ENCODE measurements at places on chromosomes 1 and 21.

DNA sequence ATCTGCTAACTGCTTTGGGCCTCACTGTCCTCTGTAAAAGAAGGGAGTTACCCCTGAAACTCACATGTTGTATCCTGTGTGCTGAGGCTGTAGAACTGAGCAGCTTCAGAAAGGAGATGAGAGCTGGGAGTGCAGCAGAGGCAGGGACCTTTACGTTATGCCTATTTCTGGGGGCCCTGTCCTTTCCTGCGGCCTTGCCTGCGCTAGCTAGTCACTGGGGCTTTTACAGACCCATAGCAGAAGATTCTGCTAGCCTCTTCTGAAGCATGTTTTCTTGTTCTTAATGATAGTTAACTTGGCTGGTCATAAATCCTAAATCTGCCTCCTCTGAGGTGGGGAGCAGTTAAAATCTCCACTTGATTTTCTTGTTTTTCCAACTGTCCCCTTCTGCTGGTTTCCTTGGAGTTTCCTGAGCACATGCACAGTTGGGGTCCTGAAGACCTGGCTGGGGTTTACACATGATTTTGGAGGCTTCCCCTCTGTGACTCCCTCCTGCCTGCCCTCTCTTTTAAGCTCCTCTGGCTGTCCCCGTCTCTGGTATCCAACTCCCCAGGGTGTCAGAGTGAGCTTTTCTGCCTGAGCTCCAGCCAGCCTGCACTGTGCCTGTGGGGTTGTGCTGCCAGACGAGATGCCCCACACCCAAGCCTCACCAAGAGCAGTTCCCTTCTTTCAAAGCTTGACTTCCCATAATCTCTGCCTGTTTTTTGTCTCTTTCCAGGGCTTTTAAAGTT is 76.6 kb downstream of the NOS1AP start:
- no peak for DNase-seq

DNA sequence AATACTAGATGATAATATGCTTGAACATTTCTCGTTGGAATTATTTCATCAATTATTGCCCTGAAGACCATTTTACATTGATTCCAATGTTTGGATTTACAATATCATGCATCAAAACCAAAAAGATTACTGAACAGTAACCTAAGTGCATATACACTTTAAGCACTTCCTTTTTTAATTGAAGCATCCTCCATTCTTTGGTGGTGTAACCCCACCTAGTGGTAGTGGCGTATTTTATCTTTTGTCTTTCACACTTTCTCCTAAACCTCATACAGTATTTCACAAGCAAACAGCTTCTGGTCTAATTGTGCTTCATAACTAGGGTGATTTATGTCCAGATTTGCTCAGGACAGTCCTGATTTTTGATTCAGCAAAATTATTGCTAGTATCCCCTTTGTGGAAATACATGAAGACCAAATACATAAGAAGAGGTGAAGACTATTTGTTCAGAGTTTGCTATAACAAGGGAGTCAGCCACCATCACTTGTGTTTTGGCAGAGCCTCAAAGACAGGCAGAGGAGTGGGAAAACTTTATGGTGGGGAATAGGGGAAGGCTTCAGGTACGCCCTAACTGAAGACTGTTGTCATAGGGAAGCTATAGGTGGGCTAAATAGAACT is 3.4 kb upstream of the NVL start:
- DNase-seq: peak; percentile 64

DNA sequence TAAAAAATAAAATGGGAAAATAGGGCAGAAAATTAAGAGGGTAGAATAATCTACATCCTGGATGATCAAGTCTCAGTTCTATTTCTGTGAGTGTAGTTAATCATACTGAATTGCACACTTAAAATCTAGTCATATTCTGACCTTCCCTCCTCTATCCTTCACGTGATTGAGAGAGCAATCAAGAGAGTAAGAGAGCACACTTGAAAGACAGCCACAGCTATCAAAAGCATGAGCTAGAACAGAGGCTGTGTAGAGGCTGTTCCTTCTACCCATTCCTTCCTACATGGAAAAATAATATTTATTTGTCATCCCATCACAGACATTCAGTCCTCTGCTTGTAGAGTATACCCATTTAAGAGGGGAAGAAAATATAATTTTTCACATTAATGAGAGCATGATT is 52.4 kb downstream of the PHC2 start:
- no peak for DNase-seq

GRCh38 chr1:161083748-161084596 is 5.4 kb downstream of the NECTIN4 start:
- DNase-seq: no peak

DNA sequence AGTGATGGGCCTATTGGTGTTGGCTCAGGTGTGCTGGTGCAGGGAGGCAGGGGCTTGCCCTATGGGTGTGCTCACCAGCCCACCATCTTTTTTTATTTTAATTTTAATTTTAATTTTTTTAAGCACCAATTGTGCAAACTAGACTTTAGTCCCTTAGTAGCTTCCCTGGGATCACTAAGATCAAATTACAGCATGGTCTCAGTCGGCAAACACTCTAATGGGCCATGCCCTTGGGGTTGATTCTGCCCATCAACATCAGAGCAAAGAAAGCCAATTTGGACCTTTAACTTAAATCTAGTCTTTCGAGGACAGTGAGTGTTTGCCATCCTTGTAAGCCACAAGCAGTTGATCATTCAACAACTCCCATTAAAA is 64.7 kb upstream of the KCNE2 start:
- DNase-seq: no peak

All from EL (cell line).